ENCODE measurements at places on chromosomes 6 and 20. TPM values are rescaled to one million over a fixed set of nuclear protein-coding genes. Genes with fewer than 3 reads are reported as not detected.
A peak's percentile ranks its signal among the peaks of the same experiment; 100 is the strongest.

DNA sequence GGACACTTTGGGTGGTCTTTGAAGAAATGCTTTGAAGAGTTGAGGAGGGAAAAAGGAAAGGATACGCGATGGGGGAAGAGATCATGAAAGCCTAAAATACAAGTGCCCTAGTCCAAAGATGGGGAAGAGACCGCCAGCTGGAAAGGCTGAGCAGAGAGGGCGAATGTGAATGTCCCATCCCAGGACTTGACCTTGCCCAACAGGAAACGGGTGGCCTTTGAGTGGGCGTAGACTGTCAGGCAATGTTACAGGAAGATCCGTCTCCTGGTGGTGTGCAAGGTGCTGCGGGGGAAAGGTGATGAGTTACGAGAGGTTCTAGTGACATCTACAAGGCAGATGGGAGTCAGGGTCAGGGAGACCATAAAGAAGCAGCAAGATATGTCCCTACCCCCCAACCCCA is 55.0 kb upstream of the TBXT start:
- DNase-seq = no peak
- H3K36me3 ChIP-seq = no peaks in the 10 kb centered on the region
- H3K27ac ChIP-seq = no peak overlapping the region
- H3K4me3 ChIP-seq = no peak overlapping the region
- H3K27me3 ChIP-seq = no peaks in the 10 kb centered on the region
- no peaks in the 10 kb centered on the region for H3K4me1 ChIP-seq

DNA sequence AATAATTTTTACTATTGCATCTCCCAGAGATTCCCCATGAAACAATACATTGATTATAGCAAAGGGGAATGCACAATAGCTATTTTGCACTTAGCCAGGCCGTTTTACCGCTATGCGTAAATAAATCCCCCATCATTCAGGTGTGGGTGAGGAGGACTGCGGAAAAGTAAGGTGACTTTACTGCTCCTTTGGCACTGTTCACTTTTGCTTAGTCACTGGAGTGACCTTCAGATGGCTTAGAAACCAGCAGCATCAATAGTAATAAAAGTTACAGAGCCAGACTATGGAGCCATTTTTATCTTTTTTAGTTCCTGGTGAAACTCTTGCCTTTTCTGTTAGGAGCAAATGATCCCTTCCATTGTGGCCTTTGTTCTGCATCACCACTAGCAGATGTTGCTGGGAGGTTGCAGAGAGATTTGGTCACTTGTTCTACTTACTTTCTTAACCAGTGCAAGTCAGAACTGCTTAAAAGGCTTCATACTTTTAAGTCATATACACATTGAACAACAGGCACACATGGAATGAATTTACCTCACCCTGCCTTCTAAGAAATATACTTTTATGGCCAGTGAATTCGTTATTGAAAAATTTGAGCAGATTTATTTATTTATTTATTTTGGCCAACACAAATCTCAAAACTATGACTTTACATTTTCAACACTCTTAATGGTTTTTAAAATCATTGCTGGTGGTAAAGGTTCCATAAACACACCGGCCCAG is 12.1 kb upstream of the BTBD3 start:
- no peaks in the 10 kb centered on the region for H3K4me1 ChIP-seq
- no peak for DNase-seq
- no peaks in the 10 kb centered on the region for H3K36me3 ChIP-seq
- H3K27me3 ChIP-seq = no peaks in the 10 kb centered on the region

DNA sequence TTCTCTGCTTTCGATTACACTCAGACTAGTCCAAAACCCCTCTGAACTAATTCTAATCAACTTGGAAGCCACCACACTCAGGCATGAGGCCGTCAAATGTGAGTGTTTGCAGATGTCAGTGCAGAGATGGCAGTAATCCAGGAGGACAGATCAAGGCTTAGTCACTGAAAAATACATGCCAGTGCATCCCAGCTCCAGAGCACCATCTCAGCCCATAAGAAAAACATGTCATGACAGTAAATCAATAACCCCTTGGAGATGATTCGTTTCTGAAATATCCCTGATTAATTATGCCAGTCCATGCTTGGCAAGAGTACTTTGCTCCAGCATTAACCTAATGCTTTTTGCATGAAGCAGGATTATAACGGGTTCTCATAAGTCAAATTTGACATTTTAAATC is 179.5 kb downstream of the ADAT2 start:
- no peaks in the 10 kb centered on the region for H3K4me1 ChIP-seq
- no peaks in the 10 kb centered on the region for H3K27me3 ChIP-seq
- no peaks in the 10 kb centered on the region for H3K36me3 ChIP-seq
- no peak for DNase-seq
- H3K27ac ChIP-seq = no peak overlapping the region
- H3K4me3 ChIP-seq = no peak overlapping the region

GRCh38 chr6:109002051-109002697 is 92.5 kb downstream of the SESN1 start:
- no peaks in the 10 kb centered on the region for H3K27me3 ChIP-seq
- no peak overlapping the region for H3K4me3 ChIP-seq
- H3K4me1 ChIP-seq = peaks cover 50% of the 10 kb centered on the region
- no peak for DNase-seq
- peaks cover 22% of the 10 kb centered on the region for H3K36me3 ChIP-seq
- H3K27ac ChIP-seq = peak overlapping the region; percentile 55

DNA sequence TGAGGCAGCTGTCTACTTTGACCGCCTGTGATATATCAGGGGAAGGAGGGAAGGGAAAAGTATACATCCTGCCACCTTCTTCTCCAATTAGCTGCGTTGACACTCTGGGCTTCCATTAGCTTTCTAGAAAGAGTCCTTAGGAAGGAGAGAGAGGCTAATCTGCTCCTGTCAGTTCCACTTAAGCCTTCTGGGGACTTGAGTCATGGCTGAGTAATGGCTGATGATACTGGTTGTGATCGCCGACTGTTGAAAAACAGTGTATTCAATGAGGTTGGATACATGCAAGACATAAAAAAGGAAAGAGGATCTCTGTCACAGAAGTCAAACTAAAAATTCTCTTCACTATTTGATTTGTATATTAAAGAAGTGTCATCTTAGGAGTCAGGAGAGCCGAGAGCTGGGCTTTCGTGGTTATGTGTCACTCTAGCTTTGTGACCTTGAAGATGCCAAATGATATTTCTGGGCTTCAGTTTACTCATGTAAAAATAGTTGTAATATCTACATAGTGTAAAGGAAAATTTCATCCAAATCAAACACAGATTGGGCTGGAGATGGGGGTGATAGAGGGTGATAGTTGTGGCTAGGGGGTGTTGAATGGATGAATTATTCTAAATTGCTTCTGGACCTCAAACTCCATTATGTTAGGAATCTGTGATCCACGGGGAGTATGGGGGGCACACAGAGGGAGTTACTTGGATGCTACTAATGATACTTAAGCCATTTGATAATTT is 189.0 kb downstream of the UST start:
- peaks cover 3% of the 10 kb centered on the region for H3K4me1 ChIP-seq
- H3K27me3 ChIP-seq = no peaks in the 10 kb centered on the region
- no peak overlapping the region for H3K27ac ChIP-seq
- no peak for DNase-seq

DNA sequence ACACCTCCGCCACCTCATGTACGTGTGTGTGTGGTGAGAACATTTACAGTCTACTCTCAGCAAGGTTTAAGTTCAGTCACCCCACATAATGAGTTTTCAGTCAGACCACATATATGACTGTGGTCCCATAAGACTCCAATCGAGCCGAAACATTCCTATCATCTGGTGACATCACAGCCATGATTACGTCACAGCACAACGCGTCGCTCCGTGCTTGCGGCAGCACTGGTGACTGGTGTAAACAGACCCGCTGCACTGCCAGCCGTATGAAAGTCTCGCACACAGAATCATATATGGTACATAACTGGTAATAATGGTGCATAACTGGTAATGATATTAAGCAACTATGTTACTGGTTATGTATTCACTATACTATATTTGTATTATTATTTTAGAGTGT is 150.7 kb downstream of the DLL1 start:
- H3K4me1 ChIP-seq = no peaks in the 10 kb centered on the region
- DNase-seq = no peak
- no peaks in the 10 kb centered on the region for H3K36me3 ChIP-seq
- no peaks in the 10 kb centered on the region for H3K27me3 ChIP-seq

SEC23B gene
- 89.3 TPM for total RNA-seq

CD83 gene
- 3.4 TPM for total RNA-seq

SLC22A2 gene
- total RNA-seq = not detected

ISM1 gene
- total RNA-seq = 77.5 TPM

All from thyroid gland (tissue), 4 donors.